ENCODE measurements at places on chromosomes 6 and 20. TPM values are rescaled to one million over a fixed set of nuclear protein-coding genes. Genes with fewer than 3 reads are reported as not detected.
A peak's percentile ranks its signal among the peaks of the same experiment; 100 is the strongest.

DNA sequence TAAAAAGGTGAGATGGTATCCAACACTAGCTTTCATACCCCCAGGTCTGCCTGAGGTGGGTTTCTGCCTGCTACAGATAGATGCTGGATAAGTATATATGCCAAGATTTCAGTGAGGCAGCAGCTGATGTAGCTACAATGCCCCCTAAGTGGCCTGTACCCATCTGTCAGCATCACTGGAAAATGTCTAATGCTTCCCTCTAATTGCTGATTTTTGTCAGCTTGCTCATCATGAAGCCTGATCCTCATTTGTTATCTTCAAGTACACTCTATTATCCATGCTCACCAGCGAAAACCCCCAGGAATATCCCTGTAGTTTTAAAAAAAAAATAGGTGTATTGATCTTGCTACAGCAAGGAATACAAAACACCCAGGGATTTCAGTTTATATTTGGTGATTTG is 32.2 kb downstream of the OPRM1 start:
- no peak for DNase-seq
- H3K27me3 ChIP-seq: no peaks in the 10 kb centered on the region
- H3K36me3 ChIP-seq: no peaks in the 10 kb centered on the region
- H3K27ac ChIP-seq: no peak overlapping the region
- H3K4me3 ChIP-seq: no peak overlapping the region
- H3K4me1 ChIP-seq: no peaks in the 10 kb centered on the region

DNA sequence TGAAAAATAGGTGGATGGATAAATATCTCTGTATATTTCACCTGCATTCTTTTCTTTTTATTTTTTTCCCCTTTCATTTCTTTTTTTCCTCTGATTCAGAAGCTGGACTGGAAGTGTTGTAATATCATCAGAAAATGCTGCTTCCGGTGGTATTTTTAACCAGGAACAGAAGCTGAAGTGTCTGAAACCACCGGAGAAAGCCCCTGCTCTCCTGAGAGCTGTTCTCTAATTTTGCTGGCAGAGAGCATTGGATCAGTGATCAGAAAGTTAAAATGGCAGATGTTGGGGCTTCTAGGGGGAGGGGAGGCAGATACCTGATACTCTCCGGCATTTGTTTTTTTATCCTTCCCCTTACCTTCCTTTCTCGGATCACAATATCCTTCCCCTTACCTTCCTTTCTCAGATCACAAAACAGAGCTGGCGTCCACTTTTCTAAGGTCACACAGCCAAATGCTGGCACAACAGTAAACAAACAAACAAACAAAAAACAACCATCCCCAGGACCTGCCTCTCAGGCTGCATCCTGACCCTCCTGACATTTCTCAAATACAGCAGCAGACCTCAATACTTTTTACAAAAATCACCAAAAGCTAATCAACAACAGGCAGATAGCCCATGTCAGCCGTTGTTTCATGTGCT is 143.2 kb upstream of the ZNF217 start:
- DNase-seq: no peak
- H3K4me1 ChIP-seq: peaks cover 64% of the 10 kb centered on the region
- no peak overlapping the region for H3K27ac ChIP-seq
- peak overlapping the region; percentile 22 for H3K4me3 ChIP-seq
- H3K36me3 ChIP-seq: no peaks in the 10 kb centered on the region

DNA sequence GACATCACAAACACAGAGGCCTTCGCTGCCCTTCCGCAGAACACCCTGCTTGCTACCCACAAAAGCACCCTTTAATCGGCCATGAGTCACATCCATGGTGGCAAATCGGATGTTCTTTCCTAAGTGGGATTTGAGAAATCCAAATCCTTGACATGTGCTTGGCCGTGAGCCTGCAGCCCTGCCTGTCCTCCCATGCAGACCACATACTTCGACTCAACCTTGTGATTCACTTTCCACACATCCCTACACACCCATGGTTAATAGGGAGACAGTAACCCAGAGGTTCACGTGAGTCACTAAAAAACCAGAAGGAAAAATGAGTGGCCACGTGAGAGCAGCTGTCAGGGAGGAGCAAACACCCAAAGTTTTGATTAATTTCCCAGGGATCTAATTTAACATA is 19.4 kb downstream of the RAMACL start:
- H3K27me3 ChIP-seq: no peaks in the 10 kb centered on the region
- H3K4me3 ChIP-seq: no peak overlapping the region
- peaks cover 22% of the 10 kb centered on the region for H3K4me1 ChIP-seq
- H3K36me3 ChIP-seq: no peaks in the 10 kb centered on the region
- no peak for DNase-seq

DNA sequence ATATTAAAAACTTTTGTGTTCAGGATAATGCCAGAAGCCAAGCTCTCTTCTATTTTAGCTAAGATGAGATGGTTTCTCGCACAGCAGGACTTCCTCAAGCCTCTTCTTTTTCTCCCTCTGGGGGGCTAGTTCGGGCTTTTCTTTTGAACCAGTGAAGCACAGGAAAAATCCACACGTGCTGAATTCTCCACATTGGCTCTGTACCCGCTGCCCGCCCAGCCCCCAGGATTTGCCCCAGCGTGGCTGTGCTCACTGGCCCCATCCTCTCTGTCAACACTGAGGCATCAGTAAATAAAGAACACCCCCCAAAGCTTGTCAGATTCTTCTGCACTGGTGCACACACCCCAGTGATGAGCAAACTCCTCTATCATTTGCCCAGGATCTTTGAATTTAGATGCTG is 232.8 kb downstream of the ZNF217 start:
- no peak overlapping the region for H3K27ac ChIP-seq
- H3K36me3 ChIP-seq: no peaks in the 10 kb centered on the region
- H3K27me3 ChIP-seq: no peaks in the 10 kb centered on the region
- DNase-seq: no peak

DNA sequence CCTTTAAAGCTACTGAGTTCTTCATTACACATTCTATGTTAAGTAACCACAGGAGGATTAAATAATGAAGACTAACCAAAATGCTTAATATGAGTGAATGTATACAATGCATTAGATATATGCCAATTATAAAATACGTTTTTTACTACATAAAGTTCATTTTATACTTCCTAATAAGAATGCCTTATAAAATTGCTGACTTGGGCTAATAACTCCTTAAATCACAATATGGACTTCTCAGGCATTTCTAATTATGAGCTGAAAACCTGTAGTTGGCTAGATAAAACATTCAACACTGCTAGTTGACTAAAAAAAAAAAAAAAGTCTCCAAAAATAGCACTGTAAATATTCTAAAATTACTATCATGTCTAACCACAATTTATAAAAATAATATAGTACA is 11.8 kb downstream of the MAN1A1 start:
- H3K27me3 ChIP-seq: no peaks in the 10 kb centered on the region
- DNase-seq: no peak
- H3K27ac ChIP-seq: no peak overlapping the region
- H3K4me3 ChIP-seq: no peak overlapping the region

- no peak overlapping the region for H3K4me3 ChIP-seq
- DNase-seq: no peak
- peaks cover 16% of the 10 kb centered on the region for H3K27me3 ChIP-seq
- no peak overlapping the region for H3K27ac ChIP-seq
- H3K36me3 ChIP-seq: no peaks in the 10 kb centered on the region
- H3K4me1 ChIP-seq: no peaks in the 10 kb centered on the region
These were observed 267.2 kb upstream of the SULF2 start for GRCh38 chr20:48052475-48052835.

- peaks cover 57% of the 10 kb centered on the region for H3K4me1 ChIP-seq
- no peaks in the 10 kb centered on the region for H3K27me3 ChIP-seq
- H3K27ac ChIP-seq: peak overlapping the region; percentile 72
- H3K36me3 ChIP-seq: no peaks in the 10 kb centered on the region
- H3K4me3 ChIP-seq: no peak overlapping the region
These were observed 7.2 kb upstream of the SDC4 start for GRCh38 chr20:45355209-45356084.

DNA sequence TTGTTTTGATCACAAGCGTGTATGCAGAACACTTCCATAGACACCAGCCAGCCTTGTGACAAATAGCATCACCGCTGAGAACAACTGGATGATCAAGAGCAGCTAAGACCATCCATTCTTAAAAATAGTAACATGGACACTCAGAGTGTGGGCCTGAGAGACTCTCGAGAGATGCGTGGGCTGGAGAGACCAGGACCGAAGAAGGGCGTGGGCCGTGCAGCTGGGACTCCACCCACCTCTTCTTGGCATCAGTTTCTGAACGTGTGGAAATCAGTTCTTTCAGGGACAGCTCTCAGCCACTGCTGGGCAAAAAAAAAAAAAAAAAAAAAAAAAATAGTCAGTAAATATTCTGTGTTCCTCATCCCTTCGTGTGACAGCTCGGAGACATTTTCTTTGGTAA is 314.5 kb upstream of the CDH4 start:
- no peak overlapping the region for H3K27ac ChIP-seq
- no peak overlapping the region for H3K4me3 ChIP-seq
- peaks cover 4% of the 10 kb centered on the region for H3K27me3 ChIP-seq
- H3K4me1 ChIP-seq: no peaks in the 10 kb centered on the region

The EMILIN3 gene
- total RNA-seq: 2.1 TPM

The PREX1 gene
- total RNA-seq: 11.9 TPM

The PBOV1 gene
- total RNA-seq: not detected

The KHDC1L gene
- total RNA-seq: not detected
